ENCODE measurements at places on chromosomes 7 and 10.

GRCh38 chr7:99258501-99258900, 14.1 kb upstream of the MYH16 start:
- no peak for DNase-seq

DNA sequence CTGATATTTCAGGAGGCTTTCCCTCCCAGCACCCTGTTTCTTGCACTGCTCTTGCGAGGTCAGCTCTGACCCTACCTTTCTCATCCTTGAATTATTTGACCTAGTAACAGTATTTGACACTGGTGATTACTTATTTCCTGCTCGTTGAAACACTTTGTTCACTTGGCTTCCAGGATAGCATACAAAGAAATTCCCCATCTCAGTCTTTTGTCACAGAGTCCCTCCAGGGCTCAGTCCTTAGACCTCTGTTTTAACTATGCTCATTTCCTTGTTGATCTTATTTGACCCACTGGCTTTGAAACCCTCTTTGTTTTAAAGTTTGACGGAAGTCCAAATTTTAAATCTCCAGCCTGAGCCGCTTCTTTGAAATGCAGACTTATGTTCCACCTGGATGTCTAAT, 29.9 kb downstream of the BMPR1A start:
- DNase-seq, result no peak

GRCh38 chr7:66187905-66188304, 17.2 kb upstream of the TPST1 start:
- peak; percentile 21 for DNase-seq

DNA sequence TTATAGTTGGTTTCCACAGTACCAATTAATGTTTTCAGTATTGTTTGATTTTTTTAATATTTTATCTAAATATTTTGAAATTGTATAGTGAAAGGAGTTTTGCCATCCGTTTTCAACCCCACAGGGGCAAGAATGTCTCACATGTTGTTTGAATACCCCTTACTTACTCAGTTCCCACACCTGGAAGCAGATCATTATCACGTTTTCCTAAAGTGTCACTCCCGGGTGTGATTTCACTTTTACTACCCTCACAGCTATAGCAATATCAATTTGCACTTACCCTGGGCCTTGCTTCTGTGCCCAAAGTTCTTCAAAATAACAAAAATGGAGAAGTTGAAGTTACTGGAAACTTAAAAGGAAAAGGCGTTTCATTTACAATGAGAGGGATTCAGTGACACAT, 228.1 kb downstream of the CSTF2T start:
- no peak for DNase-seq

DNA sequence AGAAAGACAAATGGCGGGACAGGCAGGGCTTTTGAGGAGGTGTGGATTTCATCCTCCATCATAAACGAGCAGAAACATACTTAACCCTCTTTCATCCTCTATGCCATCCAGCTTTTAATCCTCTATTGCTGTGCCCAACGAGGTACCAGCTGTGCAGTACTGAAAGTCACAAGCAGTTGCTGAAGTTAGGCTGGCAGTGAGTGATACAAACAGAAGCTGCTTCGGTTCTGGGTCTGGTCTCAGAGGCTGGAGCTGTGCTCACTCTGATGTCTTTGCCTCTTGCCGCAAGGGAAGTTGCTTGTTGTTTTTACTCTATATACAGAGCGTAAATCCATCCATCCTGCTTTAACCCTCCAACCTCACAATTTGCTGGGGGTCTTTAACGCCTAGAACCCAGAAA, 235.2 kb downstream of the CELF2 start:
- DNase-seq, result no peak

GRCh38 chr7:135706858-135707569, 21.0 kb downstream of the SLC13A4 start:
- DNase-seq, result no peak

- DNase-seq, result no peak
Measured at GRCh38 chr10:49276596-49276995, 22.4 kb upstream of the C10orf71 start.

DNA sequence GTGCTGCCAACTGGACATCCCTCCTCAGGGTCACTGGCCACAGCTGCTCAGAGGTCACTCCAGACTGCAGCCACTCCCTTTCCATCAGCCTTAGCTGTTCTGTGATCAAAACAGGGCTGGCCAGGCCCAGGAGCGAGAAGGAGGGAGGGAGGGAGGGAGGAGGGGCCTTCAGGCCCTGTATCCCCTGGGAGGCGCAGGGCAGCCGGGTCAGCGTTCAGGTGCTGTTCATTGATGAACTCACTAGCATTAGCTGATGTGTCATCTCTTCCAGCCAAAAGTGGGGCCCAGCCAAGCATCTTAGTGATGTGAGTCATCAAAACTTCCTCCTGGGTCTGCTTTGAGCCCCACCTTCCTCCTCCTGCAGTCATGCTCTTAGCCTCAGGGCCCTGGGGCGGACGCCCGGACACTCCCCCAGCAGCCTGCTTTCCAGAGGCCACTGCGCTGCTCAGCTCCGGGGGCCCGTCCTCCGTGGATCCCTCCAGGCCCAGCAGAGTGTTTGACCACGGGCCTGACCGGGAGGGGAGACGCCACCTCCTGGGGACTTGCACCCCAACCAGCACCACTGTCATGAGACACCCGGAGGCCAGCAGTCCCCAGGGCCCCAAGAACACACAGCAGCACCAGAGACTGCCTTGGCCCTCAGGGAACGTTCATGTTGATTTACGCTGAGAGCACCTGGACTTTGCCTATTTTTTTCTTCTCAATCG, 149.2 kb downstream of the PRKAG2 start:
- peak; percentile 97 for DNase-seq

GRCh38 chr10:70571636-70572439, 30.7 kb downstream of the PRF1 start:
- DNase-seq, result no peak

DNA sequence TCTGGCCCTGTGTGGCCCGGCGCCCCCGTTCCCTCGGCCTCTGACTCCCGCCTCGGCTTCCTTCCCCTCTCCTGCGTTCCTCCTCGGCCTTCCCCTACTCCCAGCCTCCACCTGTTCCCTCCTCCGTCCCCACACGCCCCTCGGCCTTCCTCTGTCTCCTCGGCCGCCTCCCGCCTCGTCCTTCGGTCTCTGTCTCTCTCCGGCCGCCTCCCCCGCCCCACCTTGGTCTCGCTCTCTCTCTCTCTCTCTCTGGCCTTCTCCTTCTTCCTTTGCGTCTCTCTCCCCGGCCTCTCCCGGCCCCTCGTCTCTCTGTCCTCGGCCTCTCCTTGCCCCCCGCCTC, 588 bp downstream of the GET4 start:
- DNase-seq, result no peak

- DNase-seq, result peak; percentile 55
Measured at GRCh38 chr10:76675951-76676587, 961.5 kb downstream of the KCNMA1 start.

DNA sequence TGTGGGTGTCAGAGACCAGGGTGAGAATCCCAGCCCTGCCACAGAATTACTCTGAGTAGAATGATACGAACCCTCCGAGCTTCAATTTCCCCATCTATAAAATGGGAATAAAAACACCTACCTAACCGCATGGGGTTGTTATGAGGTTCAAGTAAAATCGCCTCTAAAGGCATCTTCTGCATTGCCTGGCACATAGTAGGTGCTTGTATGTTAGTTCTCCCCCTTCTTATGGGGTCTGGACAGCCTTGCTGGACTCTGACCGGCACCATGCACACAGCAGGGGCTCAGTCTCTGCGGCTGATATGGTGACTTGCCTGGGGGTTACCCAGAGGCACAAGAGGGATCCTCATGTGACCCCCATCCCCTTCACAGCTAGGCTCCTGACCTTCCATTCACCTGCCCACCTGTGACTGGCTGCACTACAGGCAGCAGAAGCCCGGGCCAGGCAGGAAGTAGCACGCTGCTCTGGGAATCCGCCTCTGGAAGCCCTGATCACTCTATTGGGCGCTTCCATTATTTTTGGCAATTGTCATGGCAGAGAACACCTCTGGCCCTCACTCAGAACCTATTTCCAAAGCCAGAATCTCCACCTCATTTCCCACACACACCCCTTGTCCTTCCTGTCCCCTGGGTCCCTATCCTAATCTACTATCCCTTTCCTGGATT, 6.0 kb downstream of the SH3PXD2A start:
- DNase-seq, result no peak

DNA sequence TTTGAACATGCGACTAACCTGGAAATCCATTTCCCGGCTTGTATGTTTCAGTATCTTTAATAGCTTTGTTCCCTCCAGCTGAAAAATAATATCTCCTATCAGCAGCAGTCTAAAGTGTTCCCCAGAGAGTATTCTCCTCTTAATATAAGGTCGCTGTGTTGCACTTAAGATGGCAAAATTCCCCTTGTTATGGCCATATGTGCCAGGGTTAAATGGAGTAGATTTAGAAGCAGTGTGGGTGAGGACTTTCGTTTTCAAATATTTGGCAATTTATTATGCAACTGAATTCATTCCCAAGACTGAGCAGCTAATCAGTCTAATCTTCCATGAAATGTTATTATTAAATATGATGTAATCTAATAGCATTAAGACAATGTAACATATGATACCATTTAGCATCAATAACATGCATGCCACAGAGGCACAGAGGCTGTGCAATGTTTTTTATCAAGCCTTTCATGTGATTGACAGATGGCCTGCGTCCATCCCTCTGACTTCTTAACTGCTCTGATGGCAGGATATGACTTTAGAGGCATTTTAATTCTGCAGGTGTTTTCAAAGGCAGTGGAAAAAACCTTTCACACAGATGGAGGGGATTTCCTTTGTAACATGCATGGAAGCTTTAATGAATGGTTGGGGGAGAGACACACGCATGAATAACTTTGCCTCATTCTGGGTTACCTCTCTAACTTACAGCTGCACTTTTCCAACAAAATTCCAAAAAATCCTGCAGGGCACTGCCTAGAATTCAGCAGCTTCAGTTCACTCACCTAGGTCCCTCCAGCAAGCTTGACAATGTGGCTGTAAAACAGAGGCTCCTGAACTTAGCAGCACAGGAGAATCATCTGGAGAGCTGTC, 55.1 kb upstream of the ZPBP start:
- no peak for DNase-seq

- DNase-seq, result peak; percentile 11
Measured at GRCh38 chr10:23294638-23295247, 49.9 kb downstream of the C10orf67 start.

GRCh38 chr10:22698941-22699440, 15.4 kb downstream of the PIP4K2A start:
- DNase-seq, result no peak

GRCh38 chr7:125878235-125878956, 948.8 kb upstream of the POT1 start:
- no peak for DNase-seq

GRCh38 chr10:6416892-6417512, 163.1 kb downstream of the PRKCQ start:
- DNase-seq, result peak; percentile 42

GRCh38 chr10:125559210-125559609, 123.8 kb downstream of the TEX36 start:
- no peak for DNase-seq

DNA sequence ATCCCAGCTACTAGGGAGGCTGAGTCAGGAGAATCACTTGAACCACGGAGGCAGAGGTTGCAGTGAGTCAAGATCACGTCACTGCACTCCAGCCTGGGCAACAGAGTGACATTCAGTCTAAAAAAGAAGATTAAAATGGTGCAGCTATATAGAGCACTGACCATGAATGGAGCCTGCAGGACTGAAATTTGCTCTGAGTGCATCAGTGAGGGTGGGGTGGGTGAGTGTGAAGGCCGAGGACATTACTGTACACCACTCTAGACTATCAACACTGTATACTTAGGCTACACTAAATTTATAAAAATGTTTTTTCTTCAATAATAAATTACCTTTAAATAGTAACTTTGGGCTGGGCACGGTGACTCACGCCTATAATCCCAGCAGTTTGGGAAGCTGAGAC, 294.7 kb downstream of the PTPRN2 start:
- DNase-seq, result no peak

GRCh38 chr10:121371836-121372235, 226.4 kb downstream of the FGFR2 start:
- no peak for DNase-seq

DNA sequence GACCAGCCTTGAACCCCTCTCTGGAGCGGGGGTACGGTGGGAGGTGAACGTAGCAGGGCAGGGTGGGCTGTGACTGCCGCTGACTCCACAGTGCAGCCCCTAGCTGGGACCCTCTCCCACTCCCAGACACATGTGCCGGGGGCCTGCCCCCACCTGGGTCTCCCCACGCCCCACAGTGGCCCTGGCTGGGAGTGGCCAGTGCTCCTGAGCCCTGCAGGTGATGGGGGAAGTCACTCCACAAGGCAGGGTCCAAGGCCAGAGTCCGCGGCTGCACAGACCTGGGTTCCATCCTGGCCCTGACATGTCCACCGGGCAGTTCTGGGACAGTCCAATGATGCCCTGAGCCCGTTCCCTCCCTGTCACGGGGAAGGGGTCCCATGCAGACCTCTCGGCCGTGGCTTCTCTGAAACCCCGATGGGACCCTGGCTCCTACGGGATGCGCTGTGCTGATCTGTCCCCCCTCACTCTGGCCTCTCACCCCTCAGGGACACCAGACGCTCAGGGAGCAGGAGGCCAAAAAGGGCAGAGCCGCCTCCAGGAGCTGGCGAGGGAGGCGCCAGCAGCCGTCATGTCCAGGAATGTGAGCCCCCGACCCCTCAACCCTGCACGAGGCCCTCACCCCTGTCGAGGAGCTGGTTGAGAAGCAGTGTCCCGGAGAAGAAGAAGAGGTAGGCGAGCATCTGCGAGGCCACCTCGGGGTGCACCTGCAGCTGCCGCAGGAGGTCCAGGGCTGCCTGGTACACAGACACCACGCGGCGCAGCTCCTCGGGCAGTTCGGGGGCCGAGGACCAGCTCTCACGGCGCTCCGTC, 40.4 kb downstream of the AP5Z1 start:
- DNase-seq, result no peak

GRCh38 chr10:59942556-59942955, 36.2 kb upstream of the CCDC6 start:
- DNase-seq, result no peak

GRCh38 chr10:117860135-117860534, 186.6 kb downstream of the RAB11FIP2 start:
- DNase-seq, result no peak

DNA sequence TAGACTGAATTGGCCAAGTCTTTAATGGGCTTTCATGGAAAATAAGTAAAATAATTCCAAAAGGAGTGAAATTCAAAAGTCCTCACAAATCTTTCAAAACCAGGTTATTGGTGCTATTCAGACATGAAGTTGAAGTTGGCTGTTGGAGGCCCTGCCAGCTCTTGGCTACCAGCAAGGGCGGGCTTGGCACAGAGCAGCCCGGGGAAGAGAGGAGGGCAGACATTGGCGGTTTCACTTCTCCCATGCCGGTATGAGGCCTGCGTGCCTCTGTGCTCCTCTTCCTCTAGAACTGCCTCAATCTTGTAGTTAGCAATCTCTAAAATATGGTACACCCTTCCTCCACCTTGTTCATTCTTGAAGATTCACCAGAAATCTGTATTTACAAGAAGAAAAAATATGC, 16.4 kb upstream of the NPS start:
- no peak for DNase-seq

- peak; percentile 65 for DNase-seq
Measured at GRCh38 chr10:21518149-21518640, 7.3 kb downstream of the SKIDA1 start.

- no peak for DNase-seq
Measured at GRCh38 chr7:139572071-139572470, 48.6 kb downstream of the CLEC2L start.
